ENCODE measurements at places on chromosomes 7 and 10.

DNA sequence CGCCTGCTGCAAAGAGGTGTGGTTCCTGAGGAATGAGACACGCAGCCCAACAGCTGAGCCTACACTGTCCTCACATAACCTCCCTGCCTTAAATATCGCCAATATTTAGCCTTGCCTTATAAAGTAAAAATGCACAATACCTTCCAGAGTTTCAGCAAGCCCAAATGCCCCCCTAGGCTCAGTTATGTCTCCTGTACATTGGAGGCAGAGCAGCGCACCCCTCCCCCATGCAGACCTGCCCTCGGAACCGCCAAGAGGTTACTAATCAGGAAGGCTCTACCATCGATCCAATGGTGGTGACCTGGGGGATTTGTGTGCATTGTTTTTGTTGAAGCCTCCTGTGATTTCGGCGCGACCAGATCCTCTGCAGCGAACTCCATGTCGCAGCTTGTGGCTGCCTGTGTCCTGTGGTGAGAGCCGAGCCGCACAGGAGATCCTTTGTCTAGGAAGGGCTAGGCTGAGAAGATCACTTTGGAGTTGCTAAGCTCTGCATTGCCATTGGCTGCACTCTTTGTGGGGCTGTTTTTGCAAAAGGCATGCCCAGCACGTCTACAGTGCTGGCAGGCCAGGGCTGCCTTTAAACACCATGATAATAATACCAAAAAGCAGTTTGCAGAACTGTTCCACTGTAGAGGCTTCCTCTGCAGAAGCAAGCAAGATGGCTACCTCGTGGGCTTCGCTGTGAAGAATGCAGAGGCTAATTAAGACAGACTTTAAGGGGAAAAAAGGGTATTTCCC lies 40.1 kb downstream of the TET1 start:
- peak; percentile 48 for DNase-seq

- no peak for DNase-seq
Measured at GRCh38 chr10:112826018-112826697, 123.9 kb upstream of the TCF7L2 start.

GRCh38 chr10:125132344-125132743 lies 28.0 kb downstream of the CTBP2 start:
- no peak for DNase-seq

DNA sequence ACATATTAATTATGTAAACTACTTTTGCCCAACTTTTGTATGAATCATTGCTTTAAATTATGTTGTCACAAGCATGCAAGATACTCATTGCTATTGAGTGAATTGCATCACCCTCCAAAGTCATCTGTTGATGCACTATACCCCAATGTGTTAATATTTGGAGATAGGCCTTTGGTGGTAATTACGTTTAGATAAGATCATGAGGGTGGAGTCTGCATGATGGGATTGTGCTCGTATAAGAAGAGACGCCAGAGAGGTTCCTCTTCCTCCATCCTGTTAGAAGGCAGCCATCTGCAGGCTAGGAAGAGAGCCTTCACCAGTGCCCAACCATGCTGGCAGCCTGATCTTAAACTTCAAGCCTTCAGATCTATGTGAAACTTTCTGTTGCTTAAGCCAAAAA lies 95.3 kb upstream of the MAGI2 start:
- DNase-seq = no peak

- no peak for DNase-seq
Measured at GRCh38 chr10:101394524-101395133, 40.7 kb downstream of the BTRC start.

- DNase-seq = no peak
Measured at GRCh38 chr10:126964190-126964589, 59.0 kb downstream of the DOCK1 start.

GRCh38 chr7:158759749-158760444 lies 55.3 kb upstream of the NCAPG2 start:
- no peak for DNase-seq

GRCh38 chr7:17408904-17409290 lies 110.4 kb downstream of the AHR start:
- no peak for DNase-seq

GRCh38 chr7:129980667-129981066 lies 27.9 kb upstream of the UBE2H start:
- DNase-seq = no peak

DNA sequence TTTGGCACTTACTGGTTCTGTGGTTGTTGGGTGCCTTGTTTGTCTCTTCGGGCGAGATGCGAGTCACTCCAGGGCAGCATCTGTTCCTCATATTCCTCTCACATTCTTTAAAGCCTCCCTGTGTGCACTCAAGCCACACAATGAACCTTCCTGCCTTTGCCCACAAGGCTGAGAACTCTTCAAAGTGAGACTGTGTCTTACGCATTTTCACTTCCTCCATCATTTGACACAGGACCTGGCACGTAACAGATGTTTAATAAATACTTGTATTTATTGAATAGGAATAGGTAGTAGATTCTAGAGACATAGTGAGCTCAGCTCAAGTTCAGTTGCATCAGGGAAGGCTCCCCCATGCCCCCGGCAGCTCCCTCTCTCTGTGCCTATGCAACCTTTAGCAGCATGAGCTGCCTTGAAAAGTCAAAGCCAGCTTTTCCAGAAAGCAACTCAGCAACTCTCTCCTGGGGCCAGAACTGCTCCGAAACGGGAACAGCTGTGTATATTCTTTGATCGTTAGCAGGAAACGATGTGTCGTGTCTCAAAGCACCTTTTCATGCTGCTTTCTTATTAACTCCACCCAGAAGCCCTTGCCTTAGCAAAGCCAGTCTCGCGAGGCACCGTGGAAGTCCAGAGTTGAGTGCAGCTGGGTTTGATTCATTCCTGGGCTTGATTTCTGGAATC lies 97.5 kb downstream of the PFKFB3 start:
- peak; percentile 45 for DNase-seq

DNA sequence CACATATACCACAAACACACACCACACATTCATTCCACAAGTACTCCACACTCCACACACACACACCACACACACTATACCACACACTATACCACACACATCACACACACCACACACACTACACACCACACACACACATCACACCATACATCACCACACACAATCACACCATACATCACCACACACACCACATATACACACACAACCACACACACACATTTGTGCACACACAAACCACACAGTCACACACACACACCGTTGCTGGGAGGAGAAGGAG lies 112.8 kb downstream of the PTPN20 start:
- DNase-seq = no peak

- DNase-seq = peak; percentile 39
Measured at GRCh38 chr10:31353574-31353973, 34.6 kb downstream of the ZEB1 start.

DNA sequence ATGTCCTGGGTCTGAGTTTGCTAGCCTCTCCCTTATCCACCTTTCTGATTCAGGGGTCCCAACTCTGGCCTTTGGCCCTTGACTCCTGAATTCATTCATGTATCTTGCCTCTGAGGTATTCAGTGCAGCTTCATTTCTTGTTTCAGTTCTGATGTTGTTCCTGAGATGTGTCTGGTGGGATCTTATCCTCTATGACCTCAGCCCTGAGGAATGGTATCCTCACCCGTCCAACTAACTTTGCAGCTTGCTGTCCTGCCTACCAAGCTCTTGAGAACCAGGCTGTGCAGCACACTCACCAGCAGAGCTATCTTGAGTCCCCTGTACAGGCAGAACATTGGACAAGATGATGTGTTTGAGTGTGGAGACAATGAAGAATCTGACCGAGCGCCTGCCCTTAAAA lies 13.8 kb downstream of the SUFU start:
- no peak for DNase-seq

GRCh38 chr7:30654296-30655090 lies 27.8 kb downstream of the CRHR2 start:
- no peak for DNase-seq

DNA sequence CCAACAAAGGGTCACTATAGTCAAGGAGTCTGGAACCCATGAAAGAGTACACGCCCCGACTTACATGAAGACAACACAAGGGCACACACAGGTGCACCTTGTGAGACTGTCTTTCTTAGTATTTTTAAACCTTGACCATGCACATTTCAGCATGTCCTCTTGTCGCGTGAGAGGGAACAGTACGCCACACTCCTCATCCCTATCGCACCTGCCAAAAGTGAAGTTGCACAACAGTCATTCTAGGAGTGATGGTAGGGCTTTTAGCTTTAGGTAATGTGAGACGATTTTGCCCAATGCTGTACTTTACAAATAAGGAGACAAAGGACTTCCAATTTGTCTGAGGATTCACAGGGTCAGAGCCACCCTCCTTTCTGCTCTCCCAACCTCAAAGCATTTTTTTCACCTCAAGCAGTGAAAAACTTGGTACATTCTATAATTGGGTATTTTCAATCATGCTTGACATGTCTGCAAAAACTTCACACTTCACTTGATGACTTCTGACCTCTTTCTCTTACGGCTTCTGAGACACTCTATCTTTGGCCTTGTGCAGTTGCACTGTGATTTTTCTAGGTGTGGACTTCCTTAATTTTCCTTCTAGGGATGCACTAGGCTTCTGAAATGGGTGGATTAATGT lies 173.9 kb upstream of the GRB10 start:
- no peak for DNase-seq

- DNase-seq = no peak
Measured at GRCh38 chr7:98148607-98149006, 41.9 kb downstream of the LMTK2 start.

DNA sequence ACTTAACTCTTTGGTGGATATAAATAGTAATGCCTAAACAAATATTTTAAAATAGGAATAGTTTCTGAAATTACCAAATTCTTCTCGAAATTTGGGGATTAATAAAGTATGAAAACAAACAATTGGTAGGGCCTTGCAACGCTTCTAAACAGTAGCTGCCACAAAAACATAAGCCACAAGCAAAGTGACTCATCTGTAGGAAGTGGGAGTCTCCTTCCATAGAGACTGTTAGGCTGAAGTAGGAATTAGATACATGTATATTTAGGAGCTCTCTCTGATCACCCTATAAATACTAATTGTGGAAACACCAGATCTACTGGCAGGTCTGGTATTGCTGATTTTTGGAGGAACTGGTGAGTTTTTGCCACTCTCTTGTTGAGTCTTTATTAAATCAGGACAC lies 5.7 kb upstream of the LMOD2 start:
- no peak for DNase-seq

DNA sequence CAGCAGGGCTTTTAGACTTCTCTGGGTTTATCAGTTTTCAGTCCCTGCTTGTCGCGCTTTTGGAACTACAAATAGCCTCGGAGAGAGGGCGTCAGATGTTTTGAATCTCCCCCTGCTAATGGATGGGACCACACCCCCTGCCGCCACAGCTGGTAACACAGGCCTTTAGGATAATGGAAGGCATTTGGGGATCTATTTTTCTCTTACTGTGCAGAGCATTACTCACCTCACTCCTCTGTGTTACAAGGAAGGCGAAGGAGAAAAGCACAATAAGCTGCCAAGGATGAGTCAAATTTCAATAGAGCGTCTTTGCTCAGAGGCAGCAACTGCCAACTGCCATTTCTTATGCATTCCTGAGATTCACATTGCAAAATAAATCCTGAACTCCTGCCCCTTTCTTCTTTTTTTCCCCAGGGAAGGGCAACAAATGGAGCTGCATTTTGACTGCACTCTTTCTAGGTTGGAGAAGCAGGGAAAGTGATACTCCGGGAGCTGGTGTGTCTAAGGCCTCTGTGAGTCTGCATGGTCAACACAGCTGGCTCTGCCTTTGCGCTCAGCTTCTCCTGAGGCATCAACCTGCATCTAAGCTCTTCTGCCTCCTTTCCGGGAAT lies 31.5 kb upstream of the SMNDC1 start:
- DNase-seq = no peak

GRCh38 chr7:115494529-115495147 lies 535.9 kb downstream of the TFEC start:
- no peak for DNase-seq

- no peak for DNase-seq
Measured at GRCh38 chr7:42202601-42203000, 34.4 kb downstream of the GLI3 start.

- no peak for DNase-seq
Measured at GRCh38 chr10:94963901-94964300, 25.4 kb downstream of the CYP2C9 start.

DNA sequence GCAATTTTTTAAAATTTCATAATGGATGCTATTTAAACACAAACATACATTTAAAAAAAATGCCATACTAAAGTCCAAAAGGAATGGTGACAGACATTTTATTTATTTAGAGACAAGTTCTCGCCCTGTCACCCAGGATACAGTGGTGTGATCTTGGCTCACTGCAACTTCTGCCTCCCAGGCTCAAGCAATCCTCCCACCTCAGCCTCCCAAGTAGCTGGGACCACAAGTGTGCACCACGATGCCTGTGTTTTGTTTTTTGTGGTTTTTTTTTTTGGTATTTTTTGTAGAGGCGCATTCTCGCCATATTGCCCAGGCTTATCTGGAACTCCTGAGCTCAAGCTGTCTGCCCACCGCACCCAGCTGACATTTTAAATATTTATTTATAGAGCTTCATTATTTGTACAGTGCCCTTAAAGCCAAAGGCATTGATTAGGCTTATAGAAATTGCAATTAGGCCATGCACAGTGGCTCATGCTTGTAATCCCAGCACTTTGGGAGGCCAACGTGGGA lies 703.5 kb downstream of the AUTS2 start:
- DNase-seq = no peak

DNA sequence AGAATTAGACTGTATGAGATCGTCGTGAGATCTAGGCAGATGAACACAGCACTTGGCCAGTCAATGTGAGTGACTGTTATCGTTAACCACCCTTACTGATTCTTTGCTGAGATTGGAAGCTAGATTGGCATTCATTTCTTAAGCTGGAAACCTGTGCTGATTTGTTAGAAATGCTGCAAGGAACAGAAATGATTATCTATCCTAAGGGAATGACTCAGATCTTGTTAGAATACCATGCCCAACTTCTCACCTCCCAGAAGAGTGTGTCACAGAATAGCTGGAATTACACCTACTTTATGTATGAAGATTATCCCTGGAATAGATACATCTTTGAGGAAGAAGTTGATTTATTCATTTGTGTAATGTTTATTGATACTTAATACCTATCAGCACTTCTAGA lies 275.2 kb downstream of the AUTS2 start:
- no peak for DNase-seq

DNA sequence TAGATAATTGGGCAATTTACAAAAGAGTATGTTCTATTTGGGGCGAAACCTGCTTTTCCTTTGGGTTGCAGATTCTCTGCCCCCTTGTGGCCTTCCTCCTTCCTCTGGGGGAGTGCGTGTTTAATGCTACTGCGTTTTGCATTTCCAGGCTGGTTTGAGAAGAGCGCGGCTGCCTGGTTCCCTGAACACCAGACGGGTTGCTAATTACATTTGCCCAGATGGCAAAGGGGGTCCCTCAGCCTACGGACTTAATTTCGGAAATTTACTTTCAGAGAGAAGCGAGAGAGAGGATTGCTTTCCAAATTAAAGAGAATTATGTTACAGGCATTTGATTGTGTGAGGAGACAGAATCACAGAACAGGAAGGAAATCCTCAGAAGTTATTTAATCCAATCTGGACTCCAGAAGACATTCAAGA lies 91.9 kb upstream of the JAZF1 start:
- peak; percentile 36 for DNase-seq

- no peak for DNase-seq
Measured at GRCh38 chr10:5406918-5407317, 2.3 kb upstream of the TUBAL3 start.

- no peak for DNase-seq
Measured at GRCh38 chr7:30465046-30465810, 13.4 kb downstream of the NOD1 start.
